CD8-positive, alpha-beta memory T cell (primary cell): ENCODE measurements at places on chromosomes 12 and 14. TPM values are rescaled to one million over a fixed set of nuclear protein-coding genes. Genes with fewer than 3 reads are reported as not detected.

Gene P2RX2
- not detected for total RNA-seq

Gene SCN8A
- 0.66 TPM for total RNA-seq

DNA sequence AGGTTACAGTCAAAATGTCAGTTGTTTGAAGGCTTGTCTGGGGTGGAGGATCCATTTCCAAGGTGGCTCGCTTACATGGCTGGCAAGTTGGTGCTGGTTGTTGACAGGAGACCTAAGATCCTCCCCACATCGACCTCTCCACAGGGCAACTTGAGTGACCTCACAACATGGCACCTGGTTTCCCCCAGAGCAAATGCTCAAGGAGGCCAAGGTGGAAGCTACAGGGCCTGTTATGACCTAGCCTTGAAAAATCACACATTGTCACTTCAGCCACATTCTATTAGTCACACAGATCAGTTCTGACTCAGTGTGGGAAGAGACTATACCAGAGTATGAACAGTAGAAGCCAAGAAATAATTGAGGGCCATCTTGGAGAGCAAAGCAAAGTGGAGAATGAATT lies 11.3 kb upstream of the GNG2 start:
- H3K27ac ChIP-seq: no peak overlapping the region
- H3K27me3 ChIP-seq: no peaks in the 10 kb centered on the region
- no peak for DNase-seq
- no peaks in the 10 kb centered on the region for H3K36me3 ChIP-seq

GRCh38 chr14:64421166-64421565 lies 33.0 kb downstream of the MTHFD1 start:
- H3K4me3 ChIP-seq: no peak overlapping the region
- no peaks in the 10 kb centered on the region for H3K27me3 ChIP-seq
- peaks cover 3% of the 10 kb centered on the region for H3K36me3 ChIP-seq
- DNase-seq: no peak
- no peaks in the 10 kb centered on the region for H3K4me1 ChIP-seq

DNA sequence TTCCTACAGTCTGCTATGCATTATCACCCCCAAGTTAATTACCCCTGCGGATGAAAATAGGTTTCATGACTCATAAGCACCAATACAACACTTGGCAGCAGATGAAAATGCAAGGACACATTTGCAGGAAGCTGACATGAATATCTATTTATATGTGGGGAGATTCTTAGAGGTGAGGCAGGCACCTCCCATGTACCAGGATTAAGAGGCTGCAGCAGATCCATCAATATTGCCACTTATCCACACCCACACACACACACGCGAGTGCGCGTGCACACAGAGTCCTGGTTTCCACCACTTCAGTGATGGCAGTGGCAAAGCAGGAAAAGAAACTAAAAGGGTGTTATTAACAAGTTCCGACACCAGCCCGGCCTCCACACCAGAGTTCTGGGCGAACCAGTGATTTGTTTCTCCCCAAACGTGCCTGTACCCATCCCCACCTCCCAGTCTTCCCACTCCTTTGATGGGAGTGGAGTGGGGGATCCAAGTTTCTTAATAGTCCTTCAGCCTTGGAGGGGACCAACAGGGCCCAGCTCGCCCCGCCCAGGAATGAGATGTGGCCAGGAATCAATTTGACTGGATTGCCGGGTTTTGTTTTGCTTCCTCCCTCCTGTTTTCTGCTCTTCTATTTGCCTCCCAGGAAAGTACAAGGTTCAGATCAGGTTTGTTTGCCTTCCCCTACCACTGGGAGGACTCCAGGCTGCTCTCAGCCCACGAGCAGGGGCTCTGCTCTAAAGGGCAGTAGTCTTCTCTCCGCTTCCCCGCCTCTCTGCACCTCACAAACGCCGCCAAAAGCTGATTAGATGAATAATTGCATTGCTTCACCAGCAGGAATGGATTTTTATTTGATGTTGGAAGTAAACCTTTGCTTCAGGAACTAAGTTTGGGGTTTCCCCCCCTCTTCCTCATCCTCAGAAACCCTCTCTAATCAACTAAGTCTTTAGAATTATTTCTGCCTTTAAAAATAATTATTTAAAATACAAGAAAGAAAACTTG lies 5.2 kb downstream of the IRF2BPL start:
- H3K4me3 ChIP-seq: no peak overlapping the region
- DNase-seq: no peak
- H3K27me3 ChIP-seq: no peaks in the 10 kb centered on the region
- H3K36me3 ChIP-seq: peaks cover 9% of the 10 kb centered on the region
